ENCODE measurements at places on chromosomes 16 and 17. TPM values are rescaled to one million over a fixed set of nuclear protein-coding genes. Genes with fewer than 3 reads are reported as not detected.

DNA sequence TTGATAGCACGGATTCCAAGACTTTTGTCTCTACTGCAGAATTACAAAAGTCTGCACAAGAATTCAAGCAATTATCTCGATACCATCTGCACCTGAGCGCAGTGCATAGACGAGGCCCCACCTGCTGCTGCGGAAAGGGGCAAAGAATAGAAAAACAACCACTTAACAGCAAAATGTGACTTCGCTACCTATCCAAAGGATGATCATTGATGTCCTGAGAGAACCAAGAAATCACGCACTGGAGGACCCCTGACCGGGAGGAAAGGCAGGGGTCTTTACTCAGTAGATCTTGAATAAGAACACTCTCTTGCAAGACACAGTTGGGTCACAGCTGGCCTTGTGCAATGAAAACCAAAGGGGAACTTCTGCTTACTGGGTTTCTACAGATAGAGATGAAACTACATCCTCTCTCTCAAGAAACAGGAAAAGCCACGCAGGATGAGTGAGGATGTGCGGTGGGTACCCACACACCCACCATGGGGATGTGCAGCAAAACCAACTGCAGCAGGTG lies 147.4 kb upstream of the RPH3AL start:
- no peak for DNase-seq

- DNase-seq, result no peak
Measured at GRCh38 chr17:74018115-74018514, 185.4 kb upstream of the RPL38 start.

DNA sequence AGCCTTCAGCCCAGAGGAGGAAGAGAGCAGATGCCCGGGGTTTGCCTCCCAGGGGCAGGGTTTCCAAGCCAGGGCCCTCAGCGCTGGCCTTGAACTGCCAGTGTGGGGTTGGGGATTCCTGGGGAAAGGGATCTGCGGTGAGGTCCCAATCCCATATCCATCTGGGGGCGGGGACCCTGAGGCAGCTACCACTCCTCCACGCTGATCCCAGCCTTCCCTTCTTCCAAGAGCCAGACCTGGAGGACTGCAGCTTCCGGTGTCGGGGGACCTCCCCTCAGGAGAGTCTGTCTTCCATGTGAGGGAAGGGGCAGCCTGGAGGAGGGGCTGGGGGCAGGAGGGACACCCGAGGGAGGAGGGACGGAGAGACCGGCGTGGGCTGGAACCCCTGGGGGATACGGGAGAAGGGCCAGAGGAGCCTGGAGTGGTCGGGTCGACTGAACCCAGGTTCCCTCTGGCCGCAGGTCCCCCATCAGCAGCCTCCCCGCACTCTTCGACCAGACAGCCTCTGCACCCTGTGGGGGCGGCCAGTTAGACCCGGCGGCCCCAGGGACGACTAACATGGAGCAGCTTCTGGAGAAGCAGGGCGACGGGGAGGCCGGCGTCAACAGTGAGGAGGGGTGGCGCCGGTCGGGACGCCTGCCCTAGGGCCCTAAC lies 10.7 kb upstream of the CISD3 start:
- no peak for DNase-seq

GRCh38 chr17:79741751-79742588 lies 11.2 kb downstream of the ENPP7 start:
- peak; percentile 69 for DNase-seq

- peak; percentile 87 for DNase-seq
Measured at GRCh38 chr17:7436556-7437368, 1.5 kb downstream of the TMEM102 start.

- DNase-seq, result no peak
Measured at GRCh38 chr17:7330638-7331015, 1.5 kb upstream of the NEURL4 start.

DNA sequence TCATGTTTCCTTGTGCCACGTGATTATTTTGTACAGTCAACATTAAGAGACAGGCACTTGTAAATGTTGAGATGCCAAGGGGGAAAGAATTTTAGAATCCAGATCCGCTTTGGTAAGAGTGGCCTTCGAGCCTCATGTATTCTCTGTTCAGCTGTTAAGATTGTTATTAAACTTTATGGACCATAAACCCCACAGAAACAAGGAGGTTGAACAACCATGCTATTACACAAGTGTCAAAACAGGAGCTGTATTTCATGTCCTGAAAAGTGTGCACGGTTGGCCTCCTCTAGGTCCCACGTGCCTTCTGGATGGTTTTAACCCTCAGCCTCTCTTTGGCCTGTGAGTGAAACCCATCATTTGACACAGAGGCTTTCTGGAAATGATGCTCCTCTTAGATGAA lies 691.3 kb downstream of the MAF start:
- DNase-seq, result no peak

DNA sequence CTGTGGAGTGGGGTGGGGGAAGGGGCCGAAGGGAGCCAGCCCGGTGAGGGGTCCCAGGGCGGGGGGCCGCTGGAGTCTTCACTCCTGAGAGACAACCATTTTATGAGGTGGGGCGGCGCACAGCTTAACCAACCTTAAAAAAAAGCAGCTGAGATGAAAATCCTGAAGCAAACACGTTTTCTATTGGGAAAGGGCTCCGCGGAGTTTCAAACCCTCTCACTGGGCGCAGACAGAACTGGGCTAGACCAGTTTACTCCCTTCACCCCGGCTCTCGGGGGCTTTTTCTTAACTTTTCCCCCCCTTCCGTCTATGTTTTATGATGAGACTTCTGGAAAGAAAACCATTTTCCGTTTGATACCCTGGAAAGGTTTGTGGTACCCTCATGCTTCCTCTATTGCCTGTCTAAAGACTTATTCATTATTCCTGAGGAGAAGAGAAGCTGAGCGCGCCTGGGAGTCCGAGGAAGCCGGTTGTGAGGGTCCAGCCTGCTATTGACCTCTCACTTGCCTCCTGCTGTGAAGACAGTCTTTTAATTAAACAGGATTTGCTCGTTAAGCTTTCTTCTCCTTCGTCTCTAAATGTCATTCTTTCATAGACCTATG lies 482 bp upstream of the SSH2 start:
- no peak for DNase-seq

GRCh38 chr17:40888196-40888720 lies 3.2 kb upstream of the KRT20 start:
- DNase-seq, result no peak

DNA sequence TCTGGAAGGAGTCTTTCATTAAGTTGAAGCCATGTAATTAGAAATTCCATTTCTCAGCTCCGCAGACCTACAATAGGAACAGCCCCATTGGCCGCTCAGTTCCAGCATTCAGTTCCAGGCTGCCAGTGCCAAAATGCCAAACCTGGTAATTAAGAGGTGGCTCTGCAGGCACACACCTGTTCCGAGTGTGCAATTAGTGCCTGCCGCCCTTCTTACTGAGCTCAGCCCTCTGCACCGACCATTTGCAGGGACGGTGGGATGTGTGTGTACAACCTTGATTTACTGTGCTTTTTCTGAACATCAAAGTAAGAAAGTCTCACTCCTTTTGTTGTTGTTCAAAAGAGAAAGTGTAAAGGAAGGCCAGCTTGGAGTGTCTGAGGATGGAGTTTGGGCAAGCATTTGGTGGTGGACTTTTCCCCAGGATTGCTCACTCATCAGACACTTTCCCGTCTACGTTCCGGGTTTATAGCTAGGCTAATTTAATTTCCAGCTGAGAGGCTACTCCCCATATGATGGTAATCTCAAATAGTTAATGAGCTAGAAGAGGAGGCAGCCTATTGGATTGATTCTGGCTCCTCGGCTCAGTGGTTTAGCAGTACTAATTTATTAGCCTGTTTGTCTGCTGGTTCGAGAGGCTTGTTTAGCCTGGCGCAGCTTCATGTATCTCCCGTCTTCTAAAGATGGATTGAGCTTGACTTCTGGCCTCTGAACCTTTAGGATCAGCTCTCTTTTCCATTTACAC lies 20.0 kb downstream of the HS3ST3B1 start:
- no peak for DNase-seq

- no peak for DNase-seq
Measured at GRCh38 chr16:54285414-54286089, 1.0 kb downstream of the IRX3 start.

GRCh38 chr17:48457080-48457836 lies 27.2 kb upstream of the SKAP1 start:
- DNase-seq, result peak; percentile 75

GRCh38 chr16:5058476-5058875 lies 7.3 kb downstream of the C16orf89 start:
- DNase-seq, result peak; percentile 66

- peak; percentile 26 for DNase-seq
Measured at GRCh38 chr17:66580184-66580955, 254.5 kb upstream of the CACNG5 start.

- no peak for DNase-seq
Measured at GRCh38 chr16:55453909-55454308, 25.1 kb upstream of the MMP2 start.

GRCh38 chr17:58254803-58255202 lies 16.4 kb downstream of the LPO start:
- no peak for DNase-seq

GRCh38 chr16:78246559-78246958 lies 147.1 kb downstream of the WWOX start:
- no peak for DNase-seq

GRCh38 chr17:43042025-43042628 lies 17.1 kb downstream of the RND2 start:
- DNase-seq, result no peak

GRCh38 chr17:57313097-57313835 lies 56.9 kb downstream of the MSI2 start:
- no peak for DNase-seq

DNA sequence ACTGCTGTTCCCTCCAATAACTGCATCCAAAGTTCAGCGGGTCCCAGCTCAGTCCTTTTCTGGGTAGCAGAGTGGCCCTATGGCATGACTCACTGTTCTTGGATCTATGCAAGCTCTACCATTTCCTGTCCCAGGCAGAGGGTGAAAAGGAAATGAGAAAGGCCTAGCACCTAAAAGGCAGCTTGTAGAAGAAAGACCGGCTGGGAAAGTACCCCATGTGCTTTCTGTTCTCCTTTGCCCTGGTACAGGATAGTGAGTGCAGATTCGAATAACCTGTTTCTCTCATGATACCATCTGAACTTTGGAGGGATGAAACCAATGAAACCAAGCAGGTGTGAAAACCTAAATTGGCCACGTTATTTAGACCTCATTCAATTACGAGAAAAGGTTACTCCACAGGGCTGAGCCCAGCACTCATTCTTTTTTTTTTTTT lies 12.7 kb upstream of the HASPIN start:
- no peak for DNase-seq

DNA sequence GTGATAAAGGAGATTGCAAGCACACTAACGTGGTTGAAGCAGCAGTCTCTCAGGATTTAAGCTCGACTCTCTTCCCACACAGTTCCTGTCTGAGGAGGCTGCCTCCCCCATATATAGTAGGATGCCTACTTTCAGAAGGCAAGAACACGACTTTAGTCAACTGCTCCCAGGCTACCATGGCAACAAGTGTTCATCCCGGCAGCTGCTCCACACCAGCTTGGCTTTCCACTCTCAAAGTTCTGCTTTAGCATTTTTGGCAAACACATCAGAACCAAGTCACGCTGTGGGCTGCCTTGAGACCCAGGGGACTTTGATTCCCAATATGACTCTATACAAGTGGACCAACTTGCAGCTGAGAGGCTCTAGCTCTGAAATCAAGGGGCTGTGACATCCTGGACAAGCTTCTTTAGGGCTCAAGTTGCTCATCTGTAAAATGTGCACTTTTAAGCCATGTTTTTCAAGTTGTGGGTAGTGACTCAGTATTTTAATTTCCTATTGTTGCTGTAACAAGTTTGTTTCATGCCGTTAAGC lies 16.5 kb downstream of the ZP2 start:
- no peak for DNase-seq

DNA sequence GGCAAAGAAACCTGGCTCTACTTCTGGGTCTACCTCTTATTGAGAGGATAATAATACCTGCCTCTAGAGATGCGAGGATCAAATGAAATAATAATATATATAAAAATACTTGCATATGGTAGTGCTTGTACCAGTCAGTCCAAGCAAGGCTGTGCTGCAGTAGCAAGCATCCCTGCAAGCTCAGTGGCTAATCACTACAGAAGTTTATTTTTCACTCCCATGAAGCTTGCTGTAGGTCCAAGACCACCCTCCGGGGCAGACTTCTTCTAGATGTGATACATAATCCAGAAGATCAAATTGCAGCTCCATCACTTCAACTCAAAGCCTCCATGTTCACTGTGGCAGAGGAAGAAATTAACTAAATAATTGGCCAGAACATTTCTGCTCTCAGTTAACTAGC lies 48.9 kb upstream of the NKD1 start:
- no peak for DNase-seq

- DNase-seq, result peak; percentile 9
Measured at GRCh38 chr17:67027031-67027628, 17.2 kb upstream of the CACNG1 start.

- DNase-seq, result peak; percentile 82
Measured at GRCh38 chr17:66711881-66712321, 123.0 kb upstream of the CACNG5 start.

DNA sequence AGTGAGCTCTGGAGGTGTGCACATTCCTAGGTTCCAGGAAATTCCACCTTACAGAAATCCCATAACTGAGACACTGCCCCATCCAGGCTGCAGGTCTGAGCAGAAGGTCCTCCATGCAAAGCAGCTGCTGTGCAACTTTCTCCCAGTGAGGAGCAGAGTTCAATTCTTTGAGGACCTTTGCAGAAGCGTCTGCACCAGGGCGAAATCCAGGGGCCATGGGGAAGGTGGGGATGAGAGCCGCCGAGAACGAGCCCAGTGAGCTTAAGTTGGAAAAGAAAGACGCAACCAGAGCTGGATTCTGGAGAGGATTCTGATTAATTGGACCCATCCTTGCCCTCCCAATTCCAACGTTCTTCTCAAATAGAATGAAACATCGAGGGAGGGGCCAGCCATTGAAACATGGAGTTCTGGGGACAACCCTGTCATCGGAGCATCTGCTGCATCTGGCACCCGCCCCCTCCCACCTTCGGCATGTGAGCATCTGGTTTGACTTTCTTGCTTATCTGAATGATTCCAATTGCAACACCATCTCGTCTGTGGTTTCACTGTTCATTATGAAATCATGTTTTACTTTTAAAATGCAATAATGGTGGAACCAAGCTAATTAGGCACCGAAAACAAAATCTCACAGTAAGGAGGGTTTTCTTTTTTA lies 190.6 kb upstream of the FOXF1 start:
- DNase-seq, result no peak

GRCh38 chr17:64058621-64059020 lies 38.2 kb upstream of the ICAM2 start:
- DNase-seq, result no peak

The EXOC3L1 gene
- not detected for polyA plus RNA-seq

The DPEP2 gene
- not detected for polyA plus RNA-seq

The IL21R gene
- polyA plus RNA-seq, result 0.04 TPM

The CEMP1 gene
- polyA plus RNA-seq, result not detected

The TBC1D3G gene
- 0.08 TPM for polyA plus RNA-seq

The GNG13 gene
- polyA plus RNA-seq, result not detected

The ABCC6 gene
- 2.9 TPM for polyA plus RNA-seq

The GPRC5C gene
- 49.2 TPM for polyA plus RNA-seq

The TOM1L1 gene
- 56.2 TPM for polyA plus RNA-seq

The MRPS23 gene
- 153 TPM for polyA plus RNA-seq

The CACNG5 gene
- polyA plus RNA-seq, result 0.09 TPM

The CHAD gene
- polyA plus RNA-seq, result not detected

The TP53TG3 gene
- polyA plus RNA-seq, result 0.96 TPM

The RNF222 gene
- not detected for polyA plus RNA-seq

The CDT1 gene
- 17.0 TPM for polyA plus RNA-seq

The ALOX12 gene
- not detected for polyA plus RNA-seq

The KRT14 gene
- 0.09 TPM for polyA plus RNA-seq

The KIF18B gene
- polyA plus RNA-seq, result 41.7 TPM

The SLC16A6 gene
- polyA plus RNA-seq, result 0.08 TPM

The PHOSPHO1 gene
- polyA plus RNA-seq, result 1.1 TPM

The CLEC18B gene
- polyA plus RNA-seq, result 0.51 TPM

Data from A549 (cell line).